ENCODE measurements at places on chromosomes 11 and 22. TPM values are rescaled to one million over a fixed set of nuclear protein-coding genes. Genes with fewer than 3 reads are reported as not detected.

Gene MPEG1
- total RNA-seq: 49.5 TPM

Gene C11orf52
- total RNA-seq: 3.4 TPM

Gene TSPAN18
- 3.5 TPM for total RNA-seq

Gene DDI1
- total RNA-seq: not detected

Gene MISFA
- not detected for total RNA-seq

Gene CD6
- total RNA-seq: 3.2 TPM

Gene MAJIN
- total RNA-seq: not detected

Gene TP53I11
- 104 TPM for total RNA-seq

Gene CYB561A3
- 36.0 TPM for total RNA-seq

Gene RBM4B
- 12.0 TPM for total RNA-seq

Gene NTM
- 0.56 TPM for total RNA-seq

Gene PTPRCAP
- total RNA-seq: 5.5 TPM

Gene SLC15A3
- 56.0 TPM for total RNA-seq

Gene RIBC2
- not detected for total RNA-seq

Gene TMPRSS13
- total RNA-seq: 0.50 TPM

Gene UBQLN3
- 0.84 TPM for total RNA-seq

Data from omental fat pad (tissue), 4 donors.